ENCODE measurements at places on chromosomes 16 and 17.

DNA sequence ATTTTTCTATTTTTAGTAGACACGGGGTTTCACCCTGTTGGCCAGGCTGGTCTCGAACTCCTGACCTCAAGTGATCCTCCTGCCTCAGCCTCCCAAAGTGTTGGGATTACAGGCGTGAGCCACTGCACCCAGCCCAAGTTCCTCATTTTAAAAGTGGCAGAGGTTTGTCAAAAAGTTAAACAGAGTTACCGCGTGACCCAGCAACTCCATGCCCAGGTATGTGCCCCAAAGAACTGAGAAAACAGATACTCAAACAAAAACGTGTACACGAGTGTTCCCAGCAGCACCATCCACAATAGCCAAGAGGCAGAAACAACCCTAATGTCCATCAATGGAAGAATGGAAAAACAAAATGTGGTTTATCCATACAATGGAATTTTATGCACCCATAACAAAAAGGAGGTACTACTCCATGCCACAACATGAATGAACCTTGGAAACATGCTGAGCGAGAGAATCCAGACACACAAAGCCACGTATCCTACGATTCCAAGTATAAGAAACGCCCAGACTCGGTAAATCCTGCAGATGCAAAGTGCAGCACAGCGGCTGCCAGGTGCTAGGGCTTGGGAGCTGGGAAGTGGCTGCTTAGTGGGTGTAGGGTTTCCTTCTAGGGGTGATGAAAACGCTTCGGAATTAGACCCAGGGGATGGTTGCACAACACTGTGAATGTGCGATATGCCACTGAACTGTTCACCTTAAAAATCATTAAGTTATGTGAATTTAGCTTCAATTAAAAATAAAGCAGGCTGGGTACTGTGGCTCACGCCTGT, 24.8 kb downstream of the ADCY9 start:
- DNase-seq: no peak

GRCh38 chr17:17722081-17722905, 41.0 kb downstream of the RAI1 start:
- DNase-seq: no peak

DNA sequence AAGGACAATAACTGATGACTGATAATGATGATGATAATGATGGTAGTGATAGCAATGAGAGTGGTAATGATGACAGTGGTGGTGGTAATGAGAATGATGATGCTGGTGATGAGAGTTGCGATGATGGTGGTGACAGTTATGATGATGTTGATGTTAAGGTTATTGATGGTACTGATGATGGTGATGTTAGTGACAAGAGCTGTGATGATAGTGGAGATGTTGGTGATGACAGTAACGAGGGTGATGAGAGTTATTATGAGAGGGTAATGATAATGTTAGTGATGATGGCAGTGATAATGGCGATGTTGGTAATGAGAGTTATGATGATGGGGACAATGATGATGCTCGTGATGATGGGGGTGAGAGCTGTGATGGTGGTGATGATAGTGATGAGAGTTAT, 13.2 kb upstream of the TMEM132E start:
- DNase-seq: no peak

GRCh38 chr16:14172200-14172809, 101.2 kb downstream of the MRTFB start:
- no peak for DNase-seq

DNA sequence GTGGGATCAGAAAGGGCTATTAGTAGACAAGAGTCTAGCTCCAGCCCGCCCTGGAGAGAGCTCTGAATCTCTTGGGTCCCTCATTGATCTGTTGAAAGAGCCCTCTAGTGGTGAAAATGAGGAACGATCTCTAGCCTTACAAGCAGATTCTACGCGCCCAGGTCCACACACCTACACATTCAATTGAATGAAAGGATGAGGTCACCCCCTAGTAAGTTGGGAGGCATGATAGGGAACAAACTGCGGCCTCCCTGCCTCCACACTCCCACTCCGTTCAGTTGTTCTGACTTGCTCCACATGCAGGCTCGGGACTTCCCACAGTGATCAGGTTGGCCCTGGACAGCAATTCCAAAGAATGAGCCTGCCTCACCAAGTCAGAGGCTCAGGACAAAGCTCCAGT, 2.9 kb upstream of the CACNG3 start:
- DNase-seq: peak; percentile 59

GRCh38 chr16:80123189-80123588, 417.6 kb upstream of the DYNLRB2 start:
- DNase-seq: no peak

GRCh38 chr16:55040366-55041086, 109.9 kb downstream of the IRX5 start:
- no peak for DNase-seq

DNA sequence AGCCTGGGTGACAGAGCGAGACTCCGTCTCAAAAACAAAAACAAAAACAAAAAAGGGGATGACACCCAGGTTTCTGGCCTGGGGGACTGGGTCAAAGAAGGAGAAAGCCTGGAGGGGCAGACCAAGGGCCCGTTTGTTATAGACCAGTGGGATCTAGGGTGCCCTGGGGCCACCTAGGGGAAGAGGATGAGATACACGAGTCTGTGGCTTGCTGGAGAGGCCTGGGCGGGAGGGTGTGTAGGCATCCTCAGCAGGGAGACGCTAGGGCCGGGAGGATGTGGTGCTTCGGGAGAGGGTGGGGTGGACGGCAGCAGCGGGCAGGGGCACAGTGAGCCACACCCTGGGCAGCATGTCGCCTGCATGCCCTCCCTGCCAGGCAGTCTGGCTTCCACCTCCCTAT, 17.1 kb upstream of the CRK start:
- no peak for DNase-seq

- no peak for DNase-seq
Measured at GRCh38 chr16:89037261-89038152, 56.1 kb upstream of the ACSF3 start.

DNA sequence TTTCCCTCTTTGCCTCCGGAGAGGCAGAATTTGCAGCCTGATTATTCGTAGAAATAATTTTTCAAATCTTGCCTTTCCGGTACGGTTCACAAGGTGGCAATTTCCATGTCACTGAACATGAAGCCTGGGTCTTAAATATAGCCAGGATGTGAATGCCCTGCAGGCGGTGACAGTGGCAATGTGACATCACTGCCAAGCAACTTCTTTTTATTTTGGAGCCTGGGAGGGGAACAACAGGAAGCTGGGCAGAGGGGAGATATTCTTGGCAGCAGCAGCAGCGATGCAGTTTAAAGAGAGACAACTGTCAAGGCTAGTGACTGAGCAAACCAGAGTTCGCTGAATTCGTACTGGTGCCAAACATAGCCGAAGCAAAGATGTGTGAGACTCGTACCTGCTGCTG, 171.1 kb downstream of the SNX29 start:
- no peak for DNase-seq

- DNase-seq: no peak
Measured at GRCh38 chr17:70857351-70857750, 688.0 kb downstream of the KCNJ2 start.

DNA sequence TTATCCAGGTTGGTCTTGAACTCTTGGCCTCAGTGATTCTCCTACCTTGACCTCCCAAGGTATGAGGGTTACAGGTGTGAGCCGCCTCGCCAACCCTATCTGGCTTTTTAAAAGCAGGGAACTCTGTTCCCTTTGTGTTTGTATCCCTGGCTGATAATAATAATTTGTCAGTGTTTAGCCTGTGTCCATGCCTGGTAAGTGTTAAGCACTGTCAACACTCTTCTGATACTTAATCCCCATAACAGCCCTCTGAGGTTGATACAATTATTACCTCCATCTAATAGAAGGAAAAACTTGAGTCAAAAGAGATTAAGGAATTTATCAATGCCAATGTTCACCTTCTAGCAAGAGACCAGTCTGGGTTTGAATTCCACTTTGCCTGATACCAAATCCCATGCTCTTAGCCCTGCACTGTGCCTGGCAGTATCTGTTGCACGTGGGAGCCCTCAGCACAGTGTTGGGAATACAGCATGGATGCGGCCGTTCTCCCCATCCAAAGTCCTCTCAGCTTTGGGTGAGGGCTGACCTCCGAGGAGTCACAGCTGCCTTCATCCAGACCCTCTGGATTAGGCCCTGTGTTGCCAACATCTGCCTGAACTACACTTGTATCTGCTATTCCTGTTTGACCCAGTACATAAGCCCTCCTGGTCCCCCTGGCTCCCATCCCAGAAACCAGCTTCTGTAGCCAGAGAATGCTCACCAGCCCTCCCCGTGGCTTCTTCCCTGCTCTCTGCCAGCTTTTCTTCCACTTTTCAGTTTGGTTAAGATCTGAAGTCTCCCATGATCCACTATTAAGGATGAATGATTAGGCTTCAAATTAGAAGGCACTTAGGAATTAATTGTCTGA, 335.6 kb upstream of the ASIC2 start:
- no peak for DNase-seq

DNA sequence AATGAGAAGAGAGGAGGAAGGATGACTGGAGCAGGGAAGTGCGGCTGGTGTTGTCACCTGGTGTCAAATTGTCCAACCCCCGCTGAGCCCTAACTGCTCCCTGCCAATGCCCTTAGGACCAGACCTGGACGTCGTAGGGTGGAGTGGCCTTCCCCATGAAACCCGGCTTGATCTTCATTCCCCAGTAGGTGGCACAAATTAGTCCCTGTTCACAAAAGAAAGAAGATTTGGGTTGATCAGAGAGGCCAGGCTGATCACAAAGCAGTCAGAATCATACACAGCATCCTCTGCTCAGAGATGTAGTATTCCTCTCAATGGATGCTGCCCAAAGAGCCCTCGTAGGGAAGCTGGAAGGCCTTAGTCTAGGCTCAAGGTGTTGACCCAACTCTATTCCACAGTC, 60.2 kb downstream of the ACSM1 start:
- no peak for DNase-seq

DNA sequence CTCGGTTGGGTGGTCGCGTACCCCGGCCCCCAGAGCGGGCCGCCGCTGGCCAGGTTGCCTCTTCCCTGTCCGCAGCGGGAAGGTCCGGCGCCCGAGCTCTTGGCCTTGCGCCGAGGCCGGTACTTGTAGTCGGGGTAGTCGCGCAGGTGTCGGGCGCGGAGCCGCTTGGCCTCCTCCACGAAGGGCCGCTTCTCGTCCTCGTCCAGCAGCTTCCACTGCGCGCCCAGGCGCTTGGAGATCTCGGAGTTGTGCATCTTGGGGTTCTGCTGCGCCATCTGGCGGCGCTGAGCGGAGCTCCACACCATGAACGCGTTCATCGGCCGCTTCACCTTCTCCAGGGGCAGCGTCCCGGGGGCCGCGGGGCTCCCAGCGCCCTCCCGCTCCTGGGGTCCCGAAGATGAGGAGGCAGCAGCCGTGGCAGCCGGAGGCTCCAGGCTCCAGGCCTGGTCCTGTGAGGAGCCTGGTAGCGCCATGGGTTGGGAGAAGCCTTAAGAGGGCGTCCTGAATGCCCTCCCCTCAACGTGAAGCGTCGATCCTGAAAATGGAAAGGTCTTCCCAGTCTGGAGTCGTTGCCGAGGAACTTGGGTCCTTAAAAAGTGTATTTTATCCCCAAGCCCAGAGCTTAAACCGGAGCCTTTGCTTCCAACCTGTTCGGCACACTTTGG, 558 bp downstream of the SOX15 start:
- no peak for DNase-seq

DNA sequence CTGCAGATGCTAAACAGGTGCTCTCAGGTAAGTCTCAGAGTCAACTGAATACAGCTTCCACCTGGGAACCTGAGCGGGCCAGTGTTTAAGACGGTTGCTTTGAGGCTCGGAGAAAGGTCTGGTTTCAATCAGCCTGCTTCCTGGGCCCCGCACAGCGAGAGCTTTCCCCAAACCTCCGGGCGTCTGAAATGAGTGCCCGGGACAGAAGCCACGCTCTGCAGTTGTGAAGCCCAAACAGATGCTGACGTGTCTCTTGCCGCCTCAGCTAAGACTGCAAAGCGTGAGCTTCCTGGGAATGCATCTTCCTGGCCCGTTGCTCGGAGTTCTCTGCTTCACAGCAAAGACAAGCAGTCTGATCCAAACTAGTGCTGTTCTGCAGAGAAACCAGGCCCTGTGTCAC, 36.7 kb downstream of the PLXDC1 start:
- DNase-seq: no peak

DNA sequence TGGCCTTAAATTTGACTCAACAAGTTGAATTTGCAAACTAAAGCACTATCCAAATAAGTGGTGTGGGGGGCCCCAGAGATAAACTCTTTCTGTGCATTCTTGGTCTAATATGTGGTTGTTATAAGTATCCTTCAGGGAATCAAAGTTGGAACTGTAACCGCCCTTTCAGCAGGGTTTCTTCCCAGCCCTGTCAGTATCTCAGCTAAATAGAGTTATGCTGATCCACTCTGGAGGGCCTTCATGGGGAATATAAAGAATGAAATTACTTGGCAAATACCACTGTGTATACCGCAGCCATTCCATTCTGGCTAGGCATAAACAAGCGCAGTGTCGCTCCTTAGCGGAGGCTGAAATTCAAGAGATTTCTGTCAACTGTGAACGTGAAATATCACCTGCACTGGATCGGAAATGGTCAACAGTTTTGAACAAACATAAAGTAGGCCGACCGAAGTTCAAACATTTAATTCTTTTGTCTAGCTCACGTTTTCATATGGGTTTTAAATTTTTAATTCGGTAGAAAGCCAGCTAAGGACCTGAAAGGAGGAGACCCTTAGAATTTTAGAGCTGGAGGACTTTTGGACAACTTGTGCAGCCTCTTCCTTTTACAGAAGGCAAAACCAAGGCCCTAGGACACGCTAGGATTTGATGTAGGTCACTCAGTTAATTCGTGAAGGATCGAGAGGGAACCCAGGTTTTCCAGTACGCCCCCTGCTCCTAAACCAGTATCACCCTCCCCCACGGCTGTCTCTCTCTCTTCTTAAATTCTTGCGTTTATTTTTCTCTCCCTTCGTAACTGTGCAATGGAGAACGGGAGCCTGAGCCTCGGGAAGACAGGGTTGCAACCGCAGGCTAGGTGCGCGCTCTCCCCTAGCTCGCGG, 74.7 kb downstream of the CHD9 start:
- no peak for DNase-seq

GRCh38 chr17:34275881-34276280, 5.9 kb downstream of the CCL7 start:
- DNase-seq: no peak

GRCh38 chr16:13189250-13189649, 287.9 kb downstream of the SHISA9 start:
- DNase-seq: no peak

DNA sequence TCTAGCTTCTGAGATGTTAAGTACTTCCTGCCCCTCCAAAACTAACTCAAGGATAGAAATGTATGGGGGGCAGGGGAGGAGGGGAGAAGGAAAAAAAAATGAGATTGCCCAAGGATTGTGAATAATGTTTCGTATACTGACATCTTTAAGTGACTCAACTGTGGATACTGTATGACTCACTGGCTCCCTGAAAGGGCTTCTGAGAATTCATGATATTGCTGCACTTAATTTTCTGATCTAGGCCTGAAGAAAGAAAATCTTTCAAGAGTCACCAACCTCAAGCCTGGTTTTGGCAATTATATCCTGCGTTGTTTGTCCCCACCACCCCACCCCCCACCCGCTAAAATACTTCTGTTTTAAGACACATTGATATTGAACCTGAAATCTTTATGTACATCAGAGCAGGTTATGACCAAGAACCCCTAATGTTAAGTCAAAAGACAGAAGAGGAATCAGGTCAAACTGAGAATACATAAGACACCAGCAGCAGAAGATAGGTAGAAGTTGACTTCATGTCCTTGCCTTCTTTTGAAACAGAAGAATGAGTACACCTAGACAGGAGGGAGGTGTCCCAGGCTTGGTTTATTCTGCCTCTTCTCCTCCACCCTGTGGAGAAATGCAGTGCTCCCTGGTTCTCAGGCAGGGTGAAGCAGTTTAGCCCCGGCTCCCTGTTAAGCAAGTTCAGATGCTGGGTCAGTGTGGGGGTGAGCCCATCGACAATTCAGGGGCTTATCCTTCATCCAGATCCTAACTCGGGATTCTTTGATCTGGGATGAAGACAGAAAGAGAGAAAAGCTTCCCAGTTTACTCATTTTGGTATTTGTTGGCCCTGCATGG, 3.3 kb upstream of the FBXL20 start:
- DNase-seq: no peak
